Left lung (tissue), 14 donors: ENCODE measurements at places on chromosomes 1 and 21. TPM values are rescaled to one million over a fixed set of nuclear protein-coding genes. Genes with fewer than 3 reads are reported as not detected.

KIF26B gene
- polyA plus RNA-seq: 9.0 TPM

DNA sequence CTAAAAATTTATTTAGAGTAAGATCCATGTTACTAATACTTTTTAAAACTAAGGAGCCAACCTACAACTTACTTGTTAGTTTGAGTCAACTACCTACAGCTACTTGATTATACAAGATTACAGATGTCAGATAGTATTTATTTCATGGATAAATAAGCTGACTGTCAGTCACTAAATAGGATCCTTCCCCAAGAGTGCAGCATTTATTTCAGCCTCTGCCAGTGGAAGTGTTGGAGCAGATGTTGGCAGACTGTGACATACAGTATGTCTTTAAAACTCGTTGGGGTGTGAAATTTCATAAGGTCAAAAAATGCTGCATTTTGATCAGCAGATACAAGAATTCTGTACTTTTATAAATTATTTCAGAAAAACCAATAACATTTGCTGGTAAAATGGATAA lies 156.2 kb downstream of the AKT3 start:
- DNase-seq: no peak

GRCh38 chr1:199272628-199273086 lies 633.8 kb downstream of the PTPRC start:
- peak; percentile 35 for DNase-seq

- DNase-seq: no peak
Measured at GRCh38 chr1:174746024-174746808, 253.5 kb upstream of the CACYBP start.

GRCh38 chr1:44620072-44620471 lies 54.2 kb downstream of the TMEM53 start:
- DNase-seq: no peak

DNA sequence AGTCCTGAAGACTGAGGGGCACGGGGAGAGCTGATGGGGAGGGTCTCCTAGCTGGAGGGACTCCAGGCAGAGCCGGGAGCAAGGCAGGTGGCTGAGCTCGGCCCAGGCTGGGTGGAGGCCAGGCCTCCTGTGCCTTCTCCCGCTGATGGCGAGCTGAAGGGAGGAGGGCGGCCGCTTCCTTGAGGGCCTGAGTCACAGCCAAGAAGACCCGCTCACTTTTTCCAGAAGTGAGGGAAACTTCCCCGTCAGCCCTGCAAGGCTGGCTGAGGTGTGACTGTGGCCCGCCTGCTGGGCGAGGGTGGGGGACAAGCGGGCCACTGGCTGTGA lies 1.7 kb upstream of the VWA1 start:
- no peak for DNase-seq

- DNase-seq: no peak
Measured at GRCh38 chr1:22184454-22184853, 41.6 kb upstream of the WNT4 start.

SPRR2B gene
- polyA plus RNA-seq: not detected

DNA sequence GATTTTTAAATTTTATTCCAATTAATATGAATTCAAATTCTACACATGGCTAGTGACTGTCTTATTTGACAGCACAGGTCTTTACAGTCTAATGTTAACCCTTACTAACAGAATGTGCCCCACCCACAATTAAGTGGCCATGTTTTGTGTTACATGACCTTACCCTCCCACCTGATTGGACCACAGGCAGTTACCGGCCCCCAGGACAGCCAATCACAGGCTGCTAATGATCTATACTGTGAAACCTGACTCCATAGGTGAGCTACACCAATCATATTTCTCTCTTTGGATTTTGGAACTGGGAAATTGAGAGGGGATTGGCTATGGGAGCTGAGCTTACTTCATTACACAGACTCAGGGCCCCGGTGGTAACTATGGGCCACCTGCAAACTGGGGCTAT lies 27.5 kb downstream of the ZP4 start:
- DNase-seq: no peak

MROH7 gene
- polyA plus RNA-seq: 15.5 TPM

DNA sequence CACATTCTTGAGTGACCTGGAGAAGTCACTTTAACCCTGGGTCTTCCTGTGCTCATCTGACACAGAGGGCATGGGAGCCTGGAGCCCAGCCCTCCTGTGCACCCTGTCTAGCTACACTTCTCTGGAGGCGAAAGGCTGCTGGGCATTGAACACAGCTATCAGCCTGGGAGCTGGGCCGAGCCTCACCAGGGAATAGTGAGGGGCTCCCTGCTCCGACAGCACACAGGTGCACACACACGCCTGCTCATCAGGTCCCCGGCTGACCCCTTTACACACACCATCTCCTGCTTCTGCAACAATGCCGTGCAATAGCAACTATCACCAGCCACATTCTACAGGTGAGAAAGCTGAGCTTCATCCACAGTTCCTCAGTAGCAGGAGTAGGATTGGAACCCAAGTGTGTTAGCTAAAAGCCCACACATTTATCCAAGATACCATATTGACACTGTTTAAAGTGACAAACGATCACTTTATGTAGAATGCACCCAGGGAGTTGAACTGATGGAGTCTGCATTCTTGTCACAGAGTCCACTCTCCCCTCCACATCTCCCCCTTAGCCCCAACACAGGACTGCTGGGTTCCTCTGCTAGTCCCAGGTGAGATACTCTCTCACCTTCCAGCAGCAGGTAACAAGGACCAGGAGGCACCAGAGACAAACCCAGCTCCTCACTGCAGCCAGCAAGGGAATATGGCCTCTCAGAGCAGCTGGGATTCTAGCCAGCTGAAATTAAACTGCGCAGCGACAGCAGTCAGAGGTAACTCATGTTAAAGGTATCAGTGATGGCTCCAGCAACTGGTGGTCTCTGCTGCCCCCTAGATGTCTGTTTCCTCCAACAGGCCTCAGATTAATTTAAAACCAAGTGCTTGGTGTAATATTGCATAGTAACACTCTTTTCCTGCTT lies 18.3 kb upstream of the CAPN8 start:
- DNase-seq: no peak

SV2A gene
- polyA plus RNA-seq: 6.0 TPM

DNA sequence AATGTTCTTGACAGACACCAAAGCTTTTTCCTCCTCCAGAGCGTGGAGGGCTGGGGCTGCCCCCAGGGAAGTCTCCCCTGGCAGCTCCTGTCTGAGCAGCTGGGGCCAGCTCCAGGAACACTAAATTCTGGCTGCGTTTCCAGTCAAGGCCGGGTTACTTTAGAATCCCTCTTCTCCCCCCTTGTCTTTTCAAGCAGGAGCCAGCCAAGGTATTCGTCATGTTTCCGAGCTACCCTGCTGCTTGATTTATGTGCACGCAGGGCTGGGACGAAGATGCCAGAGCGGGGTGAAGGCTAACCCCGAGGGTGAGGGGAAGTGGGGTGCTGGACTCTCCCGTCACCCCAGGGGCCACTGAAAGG lies 68.1 kb upstream of the ANGPTL1 start:
- no peak for DNase-seq

OR2L13 gene
- not detected for polyA plus RNA-seq

DNA sequence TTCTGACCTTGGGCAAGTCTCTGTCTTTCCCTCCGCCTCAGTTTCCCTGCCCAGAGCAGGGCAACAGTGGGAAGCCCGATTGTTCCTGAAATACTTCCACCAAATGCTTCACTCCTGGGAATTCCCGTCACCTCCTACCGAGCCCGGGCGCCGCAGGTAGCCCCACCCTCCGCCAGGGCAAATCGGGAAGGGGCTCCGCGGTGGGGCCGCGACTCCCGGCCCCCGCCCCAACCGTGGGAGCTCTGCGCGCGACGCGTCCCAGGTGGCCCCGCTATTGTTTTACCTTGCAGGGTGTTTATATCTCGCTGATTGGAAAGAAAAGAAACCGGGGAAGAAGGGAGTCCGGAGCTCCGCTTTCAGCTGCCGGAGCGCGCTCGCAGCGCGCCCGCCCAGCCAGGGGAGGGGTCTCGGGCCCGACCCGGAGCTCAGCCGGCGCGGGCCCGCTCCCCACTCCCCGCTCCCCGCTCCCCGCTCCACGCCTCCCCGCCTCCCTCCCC lies 407 bp downstream of the IGSF3 start:
- DNase-seq: no peak
